ENCODE measurements at places on chromosomes 7 and 10. TPM values are rescaled to one million over a fixed set of nuclear protein-coding genes. Genes with fewer than 3 reads are reported as not detected.

The CRHR2 gene
- total RNA-seq = not detected

The KCND2 gene
- total RNA-seq = 11.3 TPM

DNA sequence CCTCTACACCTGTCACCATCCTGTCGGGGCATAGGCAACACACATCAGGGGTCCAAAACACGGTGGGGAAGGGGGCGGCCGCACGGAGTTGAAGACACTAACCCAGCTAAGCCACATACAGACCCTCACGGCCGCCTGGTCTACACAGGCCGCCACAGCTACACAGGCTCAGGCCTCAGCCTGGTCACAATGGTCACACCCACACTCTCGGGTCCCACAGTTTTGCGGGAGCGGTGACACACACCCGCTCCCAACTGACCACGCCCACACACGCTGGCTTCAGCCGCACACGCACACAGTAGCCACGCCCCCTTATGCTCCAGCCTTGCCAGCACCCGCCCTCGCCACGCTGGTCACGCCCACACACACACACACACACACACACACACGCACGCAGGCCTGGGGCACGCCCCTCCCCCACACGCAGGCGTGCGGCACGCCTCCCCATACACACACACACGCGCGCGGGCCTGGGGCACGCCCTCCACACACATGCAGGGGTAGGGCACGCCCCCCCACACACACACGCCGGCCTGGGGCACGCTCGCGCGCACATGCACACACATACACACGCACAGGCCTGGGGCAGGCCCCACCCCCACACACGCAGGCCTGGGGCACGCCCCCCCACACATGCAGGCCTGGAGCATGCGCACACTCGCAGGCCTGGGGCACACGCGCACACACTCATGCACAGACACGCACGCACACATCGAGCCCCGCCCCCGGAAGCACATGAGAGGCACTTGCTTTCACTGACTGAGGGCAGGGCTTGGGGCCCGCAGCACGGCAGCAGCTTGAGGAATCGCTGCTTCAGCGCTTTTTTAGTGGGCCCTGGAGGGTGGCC lies 12.3 kb upstream of the OGA start:
- DNase-seq = peak; percentile 88

- no peak for DNase-seq
Measured at GRCh38 chr10:8075282-8076260, 21.1 kb downstream of the GATA3 start.

DNA sequence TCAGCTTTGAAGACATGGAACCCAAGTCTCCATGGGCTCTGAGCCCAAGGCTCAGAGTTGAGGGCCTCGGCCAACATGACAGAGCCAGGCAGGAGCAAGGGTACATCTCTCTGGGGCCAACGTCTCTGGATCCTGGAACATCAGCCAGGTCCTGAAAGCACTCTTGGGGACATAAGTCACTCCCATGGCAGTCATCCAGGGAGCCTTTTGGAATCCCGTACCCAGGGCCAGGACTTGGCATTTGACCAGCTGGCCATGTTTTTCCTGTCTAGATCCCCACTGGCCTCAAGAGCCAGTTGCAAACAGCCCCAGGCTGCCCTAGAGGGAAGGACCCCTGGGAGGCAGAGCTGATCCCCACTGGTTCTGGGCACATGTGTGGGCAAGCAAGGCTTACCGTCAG lies 4.3 kb upstream of the CXCL12 start:
- DNase-seq = no peak
